ENCODE measurements at places on chromosomes 13 and 19. TPM values are rescaled to one million over a fixed set of nuclear protein-coding genes. Genes with fewer than 3 reads are reported as not detected.

GRCh38 chr19:28960986-28961705 lies 251.8 kb downstream of the UQCRFS1 start:
- DNase-seq = no peak

GRCh38 chr13:105144936-105145335 lies 1390.5 kb downstream of the EFNB2 start:
- DNase-seq = no peak

RNF113B gene
- total RNA-seq = not detected

LPAR2 gene
- 49.5 TPM for total RNA-seq

GRCh38 chr19:49271080-49271753 lies 53.8 kb downstream of the SLC6A16 start:
- no peak for DNase-seq

DNA sequence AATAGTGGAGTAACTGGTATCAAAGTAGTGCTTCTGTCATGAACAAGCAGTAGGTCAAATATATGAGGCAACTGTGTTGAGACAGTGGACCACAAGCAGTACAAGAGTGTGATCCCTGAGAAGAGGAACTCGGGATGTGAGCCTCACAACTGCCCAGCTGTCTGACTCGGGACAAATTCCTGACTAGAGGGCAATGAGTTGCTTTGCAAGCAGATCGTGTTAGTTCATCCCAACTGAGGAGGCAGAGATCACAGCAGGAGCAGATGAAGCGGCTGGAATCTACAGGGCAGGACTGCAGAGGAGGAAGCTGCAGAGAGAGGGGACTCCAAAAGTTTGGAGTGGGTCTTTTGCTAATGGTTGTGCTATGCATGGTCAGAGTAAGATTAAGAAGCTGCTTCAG lies 741.1 kb downstream of the DIAPH3 start:
- peak; percentile 24 for DNase-seq

GPC6 gene
- total RNA-seq = 28.6 TPM
